ENCODE measurements at places on chromosomes 5 and 9.

GRCh38 chr9:22129133-22129532 lies 120.0 kb upstream of the CDKN2B start:
- peak; percentile 24 for DNase-seq

DNA sequence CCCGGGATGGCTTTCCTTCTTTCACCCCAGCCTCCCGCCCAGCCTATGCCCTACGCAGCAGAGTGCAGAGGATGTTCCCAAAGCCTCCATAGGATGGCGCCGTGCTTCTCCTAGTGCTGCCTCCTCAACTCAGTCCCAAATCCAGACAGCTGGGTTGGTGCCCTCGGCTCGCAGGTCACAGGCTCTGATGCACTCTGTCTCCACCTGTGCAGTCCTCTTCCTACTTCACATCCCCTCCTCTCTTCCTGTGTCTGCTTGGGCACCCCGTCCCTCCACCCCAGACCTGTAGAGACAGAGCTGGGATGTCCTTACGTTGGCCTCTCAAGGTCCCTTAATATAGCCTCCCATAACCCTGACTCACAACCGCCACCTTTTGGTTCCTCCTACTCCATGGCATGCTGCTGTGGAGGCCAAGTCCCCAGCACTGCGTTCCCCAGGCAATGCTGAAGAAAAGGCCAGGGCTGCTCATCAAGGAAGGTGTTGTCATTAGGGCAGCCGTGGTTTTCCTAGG lies 314.4 kb downstream of the GADD45G start:
- no peak for DNase-seq

- no peak for DNase-seq
These were observed 115.4 kb upstream of the PPP2R2B start for GRCh38 chr5:146993876-146994530.

DNA sequence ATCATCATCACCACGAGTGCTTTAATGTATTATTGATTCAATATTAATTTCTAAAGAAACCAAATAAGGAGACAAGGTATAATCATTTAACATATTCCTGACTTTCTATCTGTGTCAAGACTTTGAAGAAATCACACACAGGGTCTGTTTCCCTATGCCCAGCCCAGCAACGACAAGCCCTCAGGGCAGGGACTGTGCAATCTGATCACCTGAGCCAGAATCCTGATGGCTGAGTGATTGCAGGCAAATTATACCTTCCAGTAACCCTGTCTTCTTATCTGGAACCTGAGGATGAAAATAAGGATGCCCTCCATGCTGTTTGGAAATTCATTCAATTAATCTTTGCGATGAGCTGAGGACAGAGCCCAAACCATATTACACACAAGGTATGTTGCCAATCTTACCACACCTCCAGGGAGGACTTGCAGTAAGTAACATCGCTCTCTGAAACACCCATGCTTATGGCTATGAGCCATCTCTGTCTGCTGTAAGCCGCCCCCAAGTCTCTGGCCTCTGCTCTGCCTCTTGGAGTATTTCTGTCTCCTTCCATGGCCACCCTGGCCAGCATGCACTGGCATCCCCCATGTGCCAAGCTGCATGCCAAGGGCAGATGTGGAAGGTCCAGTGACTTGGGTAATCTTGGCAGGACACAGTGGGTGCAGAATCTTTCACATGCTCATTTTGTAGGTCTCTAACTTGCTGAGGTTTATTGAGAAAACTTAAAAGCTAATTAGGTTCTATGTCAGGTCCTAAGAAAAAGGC lies 10.6 kb downstream of the TAS2R1 start:
- DNase-seq: no peak

GRCh38 chr5:151569132-151570046 lies 21.7 kb downstream of the FAT2 start:
- no peak for DNase-seq

DNA sequence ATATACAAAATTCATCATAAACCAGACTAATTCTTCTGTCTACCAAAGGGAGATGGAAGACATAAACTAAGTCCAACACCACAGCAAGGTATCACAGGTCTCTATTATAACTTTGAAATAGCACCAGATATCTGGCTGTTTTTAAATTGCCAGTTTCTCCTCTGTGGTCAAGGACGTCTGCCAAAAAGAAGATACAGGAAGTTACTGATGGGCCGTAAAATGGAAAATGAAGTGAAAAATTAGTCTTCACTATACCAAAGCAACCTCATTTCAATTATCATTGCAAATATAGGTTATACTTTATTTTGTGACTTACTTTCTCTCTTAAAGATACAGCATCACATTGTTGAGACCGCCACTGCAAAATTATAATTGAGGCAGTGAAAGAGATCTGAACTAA lies 225.5 kb downstream of the NDUFS4 start:
- no peak for DNase-seq

DNA sequence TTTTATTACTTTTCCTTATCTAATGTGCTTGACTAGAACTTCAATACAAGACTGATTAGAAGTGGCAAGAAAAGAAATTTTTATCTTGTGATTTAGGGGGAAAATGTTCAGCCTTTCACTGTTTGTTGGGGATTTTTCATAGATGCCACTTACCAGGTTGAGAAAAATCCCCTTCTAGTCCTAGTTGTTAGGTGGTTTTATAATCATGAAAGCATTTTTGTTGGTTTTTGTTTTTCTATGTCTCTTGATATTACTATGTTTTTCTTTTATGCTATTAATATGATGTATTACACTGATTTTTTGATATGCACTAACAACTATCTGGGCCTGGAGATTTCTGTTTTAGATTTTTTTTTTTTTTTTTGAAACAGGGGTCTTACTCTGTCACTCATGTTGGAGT lies 134.0 kb downstream of the PARP8 start:
- DNase-seq: no peak

GRCh38 chr9:114247077-114247476 lies 75.8 kb upstream of the ORM1 start:
- no peak for DNase-seq

GRCh38 chr9:110156902-110157301 lies 51.1 kb downstream of the C9orf152 start:
- DNase-seq: peak; percentile 92

- DNase-seq: no peak
These were observed 521.2 kb downstream of the IRX1 start for GRCh38 chr5:4116834-4117233.

DNA sequence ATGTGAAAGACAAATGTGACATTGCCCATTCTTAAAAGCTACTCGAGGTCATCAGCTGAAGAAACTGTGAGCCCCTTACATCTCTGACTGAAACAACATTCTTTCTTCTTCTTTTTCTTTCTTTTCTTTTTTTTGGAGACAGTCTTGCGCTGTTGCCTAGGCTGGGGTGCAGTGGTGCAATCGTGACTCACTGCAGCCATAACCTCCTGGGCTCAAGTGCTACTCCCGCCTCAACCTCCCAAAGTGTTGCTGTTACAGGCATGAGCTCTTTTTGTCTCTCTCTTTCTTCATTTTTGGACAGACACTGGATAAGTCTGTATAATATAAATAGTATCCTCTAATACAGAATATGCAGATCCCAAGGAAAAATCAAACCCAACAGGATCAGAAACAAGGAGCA lies 263.7 kb upstream of the KLF9 start:
- no peak for DNase-seq

- no peak for DNase-seq
These were observed 4.1 kb upstream of the KCNMB1 start for GRCh38 chr5:170393235-170393634.

DNA sequence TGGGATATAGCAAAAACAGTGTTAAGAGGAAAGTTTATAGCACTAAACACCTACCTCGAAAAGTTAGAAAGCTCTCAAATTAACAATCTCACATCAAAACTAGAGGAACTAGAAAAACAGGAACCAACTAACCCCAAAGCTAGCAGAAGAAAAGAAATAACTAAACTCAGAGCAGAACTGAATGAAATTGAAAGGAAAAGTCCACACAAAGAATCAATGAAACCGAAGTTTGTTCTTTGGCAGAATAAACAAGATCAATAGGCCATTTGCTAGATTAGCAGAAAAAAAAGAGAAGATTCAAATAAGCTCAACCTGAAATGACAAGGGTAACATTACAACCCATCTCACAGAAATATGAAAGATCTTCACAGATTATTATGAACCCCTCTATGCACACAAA lies 234.8 kb upstream of the ISL1 start:
- DNase-seq: no peak

GRCh38 chr9:114184071-114184470 lies 28.7 kb downstream of the COL27A1 start:
- peak; percentile 43 for DNase-seq

GRCh38 chr5:128782446-128782845 lies 182.8 kb upstream of the SLC27A6 start:
- DNase-seq: no peak

DNA sequence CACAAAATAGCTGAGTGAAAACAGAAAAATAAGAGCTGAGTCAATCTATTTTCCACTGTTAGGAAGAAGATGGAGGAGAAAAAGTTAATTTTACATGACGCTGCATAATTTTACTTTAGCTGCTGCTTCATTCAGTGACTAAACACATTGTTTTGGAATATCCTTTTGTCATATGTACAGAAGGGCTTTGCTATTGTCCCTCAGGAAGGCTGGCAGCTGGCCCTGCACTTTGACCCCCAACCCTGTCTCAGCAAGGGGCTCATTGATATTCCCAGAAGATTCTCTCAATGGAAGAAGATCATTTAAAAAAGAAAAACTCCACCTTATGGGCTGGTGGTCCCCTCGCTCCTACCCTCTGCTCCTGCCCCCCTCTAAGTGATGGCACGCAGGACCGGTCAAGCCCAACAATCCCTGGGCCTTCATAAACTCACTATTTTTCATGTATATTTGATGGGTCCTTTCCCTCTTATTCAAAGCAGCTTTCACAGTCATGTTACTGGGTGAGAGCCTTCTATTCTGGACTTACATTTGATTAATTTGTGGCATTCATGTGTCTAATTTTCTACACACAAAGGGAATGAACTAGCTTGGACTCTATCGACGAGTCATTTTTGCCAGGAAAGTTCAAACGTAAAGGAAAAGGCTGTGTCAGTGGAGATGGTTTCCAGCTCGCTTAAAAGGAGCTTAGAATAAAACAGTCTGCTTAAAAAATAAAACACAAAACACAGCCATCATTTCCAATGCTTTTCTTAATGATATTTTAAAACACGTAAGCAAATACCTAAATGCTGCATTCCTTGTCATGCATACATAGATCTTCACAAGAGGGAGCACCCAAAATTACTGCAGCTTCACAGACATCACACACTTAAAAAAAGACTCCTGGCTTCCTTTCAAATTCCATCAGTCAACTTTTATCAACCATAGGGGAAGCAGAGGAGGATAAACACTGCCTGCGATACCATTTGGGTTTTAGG lies 104.7 kb downstream of the EFNA5 start:
- no peak for DNase-seq

DNA sequence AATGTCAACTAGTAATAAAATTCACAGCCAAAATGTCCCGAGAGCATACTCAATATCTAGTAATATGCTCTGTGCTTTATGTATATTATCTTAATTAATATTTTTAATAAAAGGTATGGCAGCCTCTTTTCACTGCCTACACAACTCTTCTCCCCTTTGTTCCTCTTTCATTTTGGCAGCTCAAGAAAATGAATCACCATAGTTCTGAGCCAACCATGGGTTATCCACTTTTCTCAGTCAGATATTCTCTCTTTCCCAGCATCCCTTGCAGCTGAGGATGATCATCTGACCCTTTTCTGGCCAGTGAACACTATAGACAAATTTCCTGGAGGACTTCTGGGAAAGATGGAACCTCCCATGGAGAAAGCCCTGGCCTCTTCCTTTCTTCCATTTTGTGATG lies 8.2 kb upstream of the DOCK8 start:
- no peak for DNase-seq

DNA sequence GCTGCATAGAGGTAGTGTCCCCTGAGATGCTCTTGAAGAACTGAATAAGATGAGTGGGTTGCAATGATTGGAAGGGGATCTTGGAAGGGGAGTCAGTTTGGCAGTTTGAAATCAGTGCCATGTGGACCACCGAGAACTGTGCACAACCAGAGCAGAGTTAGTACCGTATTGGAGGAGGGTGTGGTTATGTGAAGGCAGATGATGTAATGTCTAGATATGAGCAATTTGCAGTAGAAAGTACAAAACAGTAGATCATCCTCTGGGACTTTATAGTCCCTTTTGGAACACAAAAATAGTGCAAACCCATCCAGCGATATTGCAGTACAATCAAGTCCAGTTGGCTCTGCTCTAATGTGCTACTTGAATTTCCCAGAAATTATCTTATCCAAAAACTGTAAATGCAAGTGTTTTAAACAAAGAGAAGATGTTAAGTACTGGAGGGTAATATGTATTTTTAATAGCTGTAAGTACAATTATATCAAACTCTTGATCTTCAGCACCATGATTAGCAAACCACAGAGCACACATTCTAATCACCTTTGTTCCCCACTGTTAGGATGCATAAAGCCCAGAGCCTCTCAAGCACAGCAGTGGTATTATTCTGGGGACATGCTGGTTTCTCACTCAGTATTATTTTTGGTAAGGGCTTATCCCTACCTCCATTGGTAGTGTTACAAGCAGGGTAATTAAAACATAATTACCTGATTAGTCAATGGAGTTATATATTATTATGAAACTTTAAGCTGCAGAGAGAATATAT lies 41.5 kb downstream of the MEGF10 start:
- no peak for DNase-seq
